Fibroblast of mammary gland (primary cell): ENCODE measurements at places on chromosomes 3 and 15.

- no peak for DNase-seq
These were observed 31.7 kb downstream of the NR2F2 start for GRCh38 chr15:96362011-96362754.

DNA sequence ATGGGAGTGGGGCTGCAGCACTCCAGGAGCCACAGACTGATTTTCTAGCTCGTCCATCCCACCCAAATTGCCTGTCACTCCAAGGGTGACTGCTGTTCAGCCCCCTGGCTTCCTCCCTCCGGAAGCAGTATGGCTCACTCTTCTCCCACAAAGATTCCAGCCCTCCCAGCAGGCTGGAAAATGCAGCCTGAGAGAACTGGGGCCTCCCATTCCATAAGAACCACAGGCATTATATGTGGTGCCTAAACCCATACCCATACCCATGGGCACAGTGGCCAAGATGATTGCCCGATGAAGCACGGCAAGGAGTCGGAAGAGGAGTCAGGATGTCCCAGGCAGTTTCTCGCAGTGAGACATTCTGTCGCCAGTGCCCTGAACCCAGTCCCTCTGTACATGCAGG, 6.0 kb upstream of the VILL start:
- no peak for DNase-seq

DNA sequence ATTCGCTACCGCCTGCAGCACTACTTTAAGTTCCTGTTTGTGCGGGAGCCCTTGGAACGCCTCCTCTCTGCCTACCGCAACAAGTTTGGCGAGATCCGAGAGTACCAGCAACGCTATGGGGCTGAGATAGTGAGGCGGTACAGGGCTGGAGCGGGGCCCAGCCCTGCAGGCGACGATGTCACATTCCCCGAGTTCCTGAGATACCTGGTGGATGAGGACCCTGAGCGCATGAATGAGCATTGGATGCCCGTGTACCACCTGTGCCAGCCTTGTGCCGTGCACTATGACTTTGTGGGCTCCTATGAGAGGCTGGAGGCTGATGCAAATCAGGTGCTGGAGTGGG, 995 bp downstream of the CHST14 start:
- no peak for DNase-seq

DNA sequence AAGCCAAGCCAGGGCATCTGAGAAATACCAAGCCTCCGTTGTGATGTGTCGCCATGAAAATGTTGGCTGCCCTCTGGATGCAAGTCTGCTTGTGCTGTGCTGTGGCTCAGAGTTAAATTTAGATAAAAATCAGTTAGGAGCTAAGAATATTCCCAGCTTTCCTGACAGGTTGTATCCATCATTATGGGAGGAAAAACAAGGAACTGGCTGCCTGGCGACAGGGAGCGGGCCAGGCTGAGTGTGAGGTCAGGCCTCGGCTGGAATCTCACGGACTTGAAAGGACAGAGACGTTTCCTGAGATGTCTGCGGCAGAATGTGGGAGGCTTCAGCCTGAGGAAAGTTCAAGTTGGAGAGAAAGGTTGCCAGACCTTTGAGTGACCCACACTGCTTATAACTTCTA, 213.8 kb downstream of the THSD4 start:
- DNase-seq = peak; percentile 21

DNA sequence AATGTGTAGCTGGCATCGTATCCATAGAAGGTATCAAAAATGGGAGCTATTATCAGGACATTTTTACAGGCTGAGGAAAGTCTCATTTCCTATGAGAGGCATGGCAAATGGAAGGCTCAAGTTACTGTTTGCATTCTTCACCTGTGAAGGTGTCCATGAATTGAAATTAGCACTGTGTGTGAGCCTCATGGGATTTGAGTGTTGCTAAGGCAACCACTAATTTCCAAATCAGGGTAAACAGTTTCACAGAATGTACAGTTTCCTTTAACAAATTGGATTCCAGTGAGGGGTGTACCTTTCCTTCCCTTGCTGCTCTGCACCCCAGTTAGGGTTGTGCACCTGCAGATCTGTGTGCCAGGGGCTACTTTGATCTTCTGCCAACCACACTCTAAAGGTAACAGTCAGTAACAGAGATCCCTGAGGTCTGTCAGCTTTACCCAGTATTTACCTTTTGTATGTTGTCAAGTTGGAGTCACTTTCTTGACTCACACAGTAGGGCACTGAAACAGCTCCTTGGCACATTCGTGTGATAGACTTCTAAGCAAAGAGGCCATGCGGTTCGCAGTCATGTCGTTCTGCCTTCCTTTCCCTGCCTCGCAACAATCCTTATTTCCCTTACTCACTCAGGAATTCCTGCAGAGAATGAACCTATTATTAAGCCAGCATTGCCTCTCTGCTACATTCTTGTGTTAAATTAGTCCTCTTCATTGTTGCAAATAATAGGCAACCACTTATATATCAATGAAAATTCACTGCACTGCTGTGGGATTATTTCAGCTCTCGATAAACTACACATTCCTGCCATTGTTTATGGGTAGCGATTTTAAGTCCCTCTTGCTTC, 129.8 kb upstream of the GBE1 start:
- no peak for DNase-seq

GRCh38 chr15:68379759-68380290, 52.1 kb downstream of the ITGA11 start:
- no peak for DNase-seq

DNA sequence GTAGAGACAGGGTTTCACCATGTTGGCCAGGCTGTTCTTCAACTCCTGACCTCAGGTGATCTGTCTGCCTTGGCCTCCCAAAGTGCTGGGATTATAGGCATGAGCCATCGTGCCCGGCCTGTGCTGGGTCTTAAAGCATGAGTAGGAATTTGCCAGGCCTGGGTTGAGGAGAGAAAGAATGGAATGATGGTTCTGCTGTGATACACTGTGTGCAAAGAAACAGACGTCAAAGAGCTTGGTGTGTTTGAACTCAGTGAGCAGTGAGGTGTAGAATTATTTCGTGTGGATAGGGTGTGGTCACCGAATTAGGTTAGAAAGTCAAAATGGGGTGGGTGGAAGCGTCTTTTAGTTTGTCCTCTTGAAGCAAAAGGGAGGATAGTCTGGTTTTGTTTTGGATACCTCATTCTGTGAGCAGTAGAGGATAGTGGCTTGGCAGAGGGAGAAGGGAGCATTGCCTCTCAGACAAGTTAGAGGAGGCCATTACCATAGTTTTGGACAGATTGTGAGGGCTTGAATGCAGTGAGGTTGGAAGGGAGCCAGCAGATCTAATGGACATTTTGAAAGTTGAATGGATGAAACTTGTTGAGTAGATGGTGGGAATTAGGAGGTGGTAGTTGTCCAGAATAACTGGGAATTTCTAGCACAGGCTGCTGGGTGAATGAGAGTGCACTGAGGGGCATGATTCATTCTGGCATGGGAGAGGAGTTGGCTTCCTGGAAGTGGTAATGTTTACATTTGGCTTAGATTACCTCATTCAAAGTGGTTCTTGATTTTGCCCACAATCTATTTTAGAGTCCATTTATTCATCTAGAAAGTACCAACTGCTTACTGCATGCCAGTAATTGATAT, 27.2 kb downstream of the AKAP13 start:
- DNase-seq = peak; percentile 90

- no peak for DNase-seq
These were observed 163.3 kb upstream of the THBS1 start for GRCh38 chr15:39417366-39418134.

- peak; percentile 30 for DNase-seq
These were observed at the start of gene SLCO3A1 for GRCh38 chr15:91853511-91853947. Gene SLCO3A1, plus strand, starts transcription at chr15:91853708.

GRCh38 chr3:60333710-60334109, 917.5 kb downstream of the FHIT start:
- peak; percentile 3 for DNase-seq

GRCh38 chr3:24674261-24674660, 179.6 kb upstream of the THRB start:
- no peak for DNase-seq

GRCh38 chr3:165185707-165186327, 10.4 kb downstream of the SLITRK3 start:
- peak; percentile 62 for DNase-seq

GRCh38 chr15:71437404-71437803, 322.1 kb downstream of the THSD4 start:
- no peak for DNase-seq

DNA sequence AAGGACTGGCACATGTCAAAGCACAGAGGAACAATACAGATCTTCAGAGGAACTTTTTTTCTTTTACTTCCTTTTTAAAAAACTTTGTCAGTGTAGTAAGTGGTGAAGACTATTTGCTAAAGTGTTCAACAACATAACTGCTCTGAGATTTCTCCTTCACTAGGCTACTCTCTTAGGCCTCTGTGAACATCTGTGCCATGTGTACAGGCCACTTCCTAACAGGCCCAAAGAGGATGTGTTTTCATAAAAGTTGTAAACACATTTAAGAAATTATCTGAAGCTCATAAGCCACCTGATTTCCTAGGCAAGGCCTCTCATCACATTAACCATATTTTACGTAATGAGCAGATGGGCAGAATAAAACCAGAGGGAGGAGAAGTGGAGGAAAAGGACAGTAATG, 235.4 kb downstream of the FHIT start:
- DNase-seq = no peak

GRCh38 chr3:172592898-172593669, 69.9 kb upstream of the TNFSF10 start:
- no peak for DNase-seq

DNA sequence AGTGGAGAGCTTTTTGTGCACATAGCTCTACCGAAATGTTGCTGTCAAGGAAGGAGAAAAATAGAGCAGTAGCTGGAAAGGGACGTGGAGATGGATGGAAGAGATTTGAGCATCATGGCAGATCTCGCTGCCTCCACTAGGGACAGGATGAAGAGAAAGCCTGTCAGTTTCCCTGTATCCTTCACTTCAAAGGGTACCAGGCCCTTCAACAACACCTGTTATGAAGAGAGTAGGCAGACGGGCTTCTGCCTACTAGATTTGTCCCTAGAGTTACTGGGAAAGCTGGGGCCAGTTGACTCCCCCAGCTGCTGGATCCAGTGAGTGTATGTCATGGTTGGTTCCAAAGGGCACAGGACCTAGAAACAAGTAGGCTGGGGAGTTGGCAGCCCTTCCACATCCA, 150.8 kb downstream of the TLE3 start:
- DNase-seq = no peak

- no peak for DNase-seq
These were observed 52.5 kb upstream of the KCNMB2 start for GRCh38 chr3:178483704-178484103.

DNA sequence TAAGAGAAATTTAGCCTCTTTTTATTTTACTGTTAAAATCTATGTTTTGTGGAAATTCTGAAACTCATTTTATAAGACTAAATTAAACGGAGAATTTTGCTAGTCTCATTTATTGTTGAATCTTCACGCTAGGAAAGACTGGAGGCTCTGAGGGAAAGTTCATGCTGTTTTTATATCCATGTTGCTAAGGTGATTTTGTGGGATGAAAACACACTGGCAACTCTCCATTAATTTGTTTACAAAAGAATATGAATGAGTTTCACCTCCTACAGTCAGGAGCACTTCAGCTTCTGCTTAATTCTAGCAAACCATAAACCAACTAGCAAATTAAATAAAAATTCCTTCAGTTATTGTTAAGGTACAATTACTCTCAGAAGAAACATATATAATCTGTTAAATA, 195.4 kb downstream of the RAP2B start:
- no peak for DNase-seq

- DNase-seq = no peak
These were observed 283.3 kb downstream of the KLF13 start for GRCh38 chr15:31609906-31610305.

- no peak for DNase-seq
These were observed 9.2 kb upstream of the TRAK1 start for GRCh38 chr3:42081838-42082473.

DNA sequence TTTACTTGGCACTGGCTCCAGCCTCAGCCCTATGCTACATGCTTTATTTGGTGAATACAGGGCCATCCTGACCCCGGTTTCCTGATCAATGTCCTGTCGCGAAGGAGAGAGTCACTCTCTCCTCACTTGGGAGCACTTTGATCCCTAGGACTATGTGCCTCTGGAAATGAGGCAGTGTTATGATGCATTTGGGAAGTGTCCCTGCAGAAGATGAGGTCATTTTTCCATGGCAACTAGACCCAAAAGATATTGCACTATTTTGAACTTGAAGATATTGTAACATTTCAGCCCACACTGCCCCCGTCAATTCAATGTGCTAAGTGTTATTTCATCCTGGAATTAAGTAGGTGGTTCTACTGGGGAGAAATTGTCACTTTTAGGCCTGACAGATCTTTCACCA, 68.0 kb downstream of the LRRK1 start:
- DNase-seq = peak; percentile 57
